Activated CD4-positive, alpha-beta T cell treated with anti-CD3 and anti-CD28 coated beads, Interleukin-10, Interleukin-2, amounts not matched to agents 100 ng/mL and 50 ng/mL, durations not matched to agents 16 hours and 8 hours (primary cell): ENCODE measurements at places on chromosomes 1 and 21.

DNA sequence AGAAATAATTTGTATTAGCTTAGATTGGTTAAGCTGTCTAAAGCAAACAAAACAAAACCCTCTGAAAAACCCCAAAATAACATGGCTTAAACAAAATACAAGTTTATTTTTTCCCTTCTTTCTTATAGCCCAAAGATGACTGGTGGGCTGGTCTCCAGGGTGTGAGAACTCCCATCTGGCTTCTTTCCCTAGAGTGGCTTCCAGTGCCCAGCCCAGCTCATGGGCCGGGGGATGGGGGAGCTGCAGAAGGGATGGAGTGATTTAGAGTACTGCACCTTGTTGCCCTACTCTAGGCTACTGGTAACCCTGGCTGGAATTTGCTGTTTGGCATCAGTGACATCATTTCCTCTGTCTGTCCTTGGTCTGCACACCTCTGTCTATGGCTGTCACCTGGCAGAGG, 223.0 kb downstream of the PBX1 start:
- no peak for DNase-seq

DNA sequence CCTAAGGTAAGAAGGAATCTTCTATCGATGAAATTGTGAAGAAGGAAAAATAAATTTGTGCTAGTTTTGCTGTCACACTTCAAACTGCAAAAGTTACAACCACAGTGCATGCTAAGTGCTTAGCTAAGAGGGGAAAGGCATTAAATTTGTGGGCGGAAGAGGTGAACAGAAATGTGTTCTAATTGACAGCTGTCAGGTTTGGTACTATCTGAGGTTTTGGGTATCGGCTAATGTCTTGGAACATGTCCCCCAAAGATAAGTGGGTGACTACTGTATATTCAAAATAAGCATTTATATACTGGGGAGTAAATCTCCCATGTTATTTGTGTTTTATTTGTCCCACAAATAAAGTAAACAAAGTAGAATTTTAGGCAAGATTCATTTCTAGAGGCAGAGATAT, 8.0 kb downstream of the CR1 start:
- DNase-seq, result no peak

DNA sequence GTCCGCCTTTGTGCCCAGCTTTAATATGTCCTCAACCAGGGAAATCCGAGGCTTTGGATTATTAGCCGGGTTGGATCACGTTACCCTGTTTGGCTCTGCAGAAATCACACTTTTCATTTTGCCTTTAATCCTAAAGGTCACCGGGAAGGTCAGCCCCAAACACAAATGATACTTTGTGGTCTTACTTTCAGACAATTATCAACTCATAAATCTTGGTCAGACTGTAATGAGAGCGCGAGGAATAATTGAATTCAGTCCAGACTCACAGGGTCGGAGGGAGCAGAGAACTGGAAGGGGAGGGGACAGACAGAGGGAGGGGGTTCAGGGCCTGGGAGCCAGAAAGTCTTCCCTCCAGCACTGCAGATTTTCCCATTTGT, 91.7 kb upstream of the NFIA start:
- no peak for DNase-seq

GRCh38 chr1:51280321-51280978, 44.4 kb downstream of the RNF11 start:
- no peak for DNase-seq

- DNase-seq, result no peak
Observed at GRCh38 chr1:67018574-67018973, 35.4 kb downstream of the SLC35D1 start.

DNA sequence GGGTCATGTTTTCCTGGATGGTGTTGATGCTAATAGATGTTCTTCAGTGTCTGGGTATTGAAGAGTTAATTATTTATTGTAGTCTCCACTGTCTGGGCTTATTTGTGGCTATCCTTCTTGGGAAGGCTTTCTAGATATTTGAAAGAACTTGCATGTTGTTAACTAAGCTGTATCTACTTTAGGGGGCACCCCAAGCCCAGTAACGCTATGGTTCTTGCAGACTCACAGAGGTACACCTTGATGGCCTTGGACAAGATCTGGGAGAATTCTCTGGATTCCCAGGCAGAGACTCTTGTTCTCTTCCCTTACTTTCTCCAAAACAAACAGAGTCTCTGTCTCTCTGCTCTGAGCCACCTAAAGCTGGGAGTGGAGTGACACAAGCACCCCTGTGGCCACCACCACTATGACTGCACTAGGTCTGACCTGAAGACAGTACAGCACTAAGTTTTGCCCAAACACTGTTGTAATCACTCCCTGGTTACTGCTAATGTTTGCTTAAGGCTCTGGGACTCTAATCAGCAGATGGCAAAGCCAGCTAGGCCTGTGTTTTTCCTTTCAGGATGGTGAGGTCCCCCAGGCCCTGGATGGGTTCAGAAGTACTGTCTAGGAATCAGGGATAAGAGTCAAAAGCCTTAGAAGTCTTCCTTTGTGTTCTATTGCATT, 76.5 kb upstream of the C1orf21 start:
- no peak for DNase-seq

DNA sequence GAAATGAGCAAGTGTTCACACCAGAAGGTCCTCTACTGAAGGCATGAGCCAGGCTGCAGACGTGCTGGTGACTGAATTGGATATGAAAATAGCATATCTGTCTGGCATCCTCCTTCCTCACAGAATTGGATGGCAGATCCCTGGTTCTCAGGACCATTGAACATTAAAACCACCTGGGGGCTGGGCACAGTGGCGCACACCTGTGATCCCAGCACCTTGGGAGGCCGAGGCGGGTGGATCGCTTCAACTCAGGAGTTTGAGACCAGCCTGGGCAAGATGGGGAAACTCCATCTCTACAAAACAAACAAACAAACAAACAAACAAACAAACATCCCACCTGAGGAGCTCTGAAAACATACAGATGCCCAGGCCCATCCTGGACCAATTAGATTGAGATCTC, 23.4 kb downstream of the TEX35 start:
- DNase-seq, result no peak

GRCh38 chr1:110880708-110881374, 7.9 kb downstream of the CD53 start:
- DNase-seq, result peak; percentile 85

- no peak for DNase-seq
Observed at GRCh38 chr1:235315173-235315572, 12.8 kb downstream of the ARID4B start.

GRCh38 chr21:34369741-34370140, 5.6 kb upstream of the SMIM11 start:
- peak; percentile 10 for DNase-seq

DNA sequence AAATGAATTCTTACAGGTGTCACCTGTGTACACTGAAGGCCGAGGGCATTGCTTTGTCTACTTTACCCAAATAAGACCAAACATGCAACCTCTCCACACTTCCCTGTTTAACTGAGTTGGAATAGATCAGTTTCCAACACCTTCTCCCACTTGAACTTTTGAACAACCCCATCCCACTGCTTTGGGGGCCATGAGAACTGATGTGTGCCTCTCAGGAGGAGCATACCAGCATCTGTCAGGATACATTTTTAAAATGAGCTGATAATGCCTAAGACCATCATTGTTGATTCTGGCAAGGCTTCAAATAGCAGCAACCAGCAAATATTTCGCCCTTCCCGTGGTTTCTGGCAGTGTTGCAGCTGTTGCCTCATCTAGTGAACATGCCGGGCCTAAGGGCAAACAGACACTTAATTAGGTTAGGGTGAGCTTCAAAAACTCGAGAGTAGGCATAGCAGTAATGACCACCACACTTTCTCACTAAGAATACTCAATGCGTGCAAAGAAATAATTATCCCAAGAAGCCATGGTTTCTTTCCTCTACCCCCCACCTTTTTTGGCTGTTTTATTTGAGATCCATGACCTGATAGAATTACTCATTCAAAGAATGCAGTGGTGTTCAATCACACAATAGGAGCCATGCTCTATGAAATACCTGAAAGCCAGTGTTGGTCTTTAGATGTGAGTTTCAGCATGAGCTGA, 63.7 kb downstream of the MAP10 start:
- no peak for DNase-seq

DNA sequence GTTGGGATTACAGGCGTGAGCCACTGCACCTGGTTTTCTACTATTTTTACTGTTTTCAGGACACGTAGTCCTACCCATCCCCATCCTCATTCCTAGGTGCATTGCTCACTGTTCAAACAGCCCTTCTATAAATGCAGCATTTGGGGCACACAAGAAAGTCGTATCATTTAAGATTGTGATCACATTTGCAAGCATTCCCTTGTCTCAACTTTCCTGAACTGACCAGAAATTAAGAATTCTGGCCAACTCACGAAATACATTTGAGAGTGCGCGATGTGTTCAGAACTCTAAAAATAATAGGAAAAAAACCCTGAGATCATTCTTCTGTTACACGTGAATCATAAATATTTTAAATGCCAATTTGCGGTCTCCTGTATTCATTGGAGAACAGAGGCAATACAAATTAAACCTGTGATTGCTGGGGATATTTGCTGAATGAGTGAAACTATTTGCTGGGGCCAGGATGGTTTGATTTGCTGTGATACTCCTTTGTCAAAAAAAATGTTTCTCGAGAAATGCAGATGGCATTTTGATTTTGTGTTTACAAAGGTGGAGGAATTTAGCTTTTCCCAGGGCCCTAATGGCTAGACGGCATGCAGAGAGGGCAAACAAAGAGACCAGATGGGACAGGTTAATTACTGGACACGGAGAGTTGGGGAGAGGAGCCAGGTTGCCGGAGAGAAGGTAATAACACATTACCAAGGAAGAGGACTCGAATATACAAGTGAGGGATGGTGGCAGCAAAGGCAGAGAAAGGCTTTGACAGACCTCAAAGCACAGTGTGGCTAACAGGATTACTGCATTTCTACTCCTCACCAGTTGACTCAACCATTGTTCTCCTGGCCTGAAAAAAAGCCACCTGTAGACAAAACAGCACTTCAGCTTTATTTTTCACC, 38.4 kb downstream of the STPG1 start:
- DNase-seq, result no peak

- no peak for DNase-seq
Observed at GRCh38 chr1:37656881-37657280, 22.2 kb upstream of the RSPO1 start.

- no peak for DNase-seq
Observed at GRCh38 chr1:66533804-66534740, at the start of gene SGIP1. Gene SGIP1, plus strand, starts transcription at chr1:66534153. Its CDS starts 206 bp downstream, at chr1:66534359.

- no peak for DNase-seq
Observed at GRCh38 chr1:2087766-2088165, 37.6 kb downstream of the PRKCZ start.

DNA sequence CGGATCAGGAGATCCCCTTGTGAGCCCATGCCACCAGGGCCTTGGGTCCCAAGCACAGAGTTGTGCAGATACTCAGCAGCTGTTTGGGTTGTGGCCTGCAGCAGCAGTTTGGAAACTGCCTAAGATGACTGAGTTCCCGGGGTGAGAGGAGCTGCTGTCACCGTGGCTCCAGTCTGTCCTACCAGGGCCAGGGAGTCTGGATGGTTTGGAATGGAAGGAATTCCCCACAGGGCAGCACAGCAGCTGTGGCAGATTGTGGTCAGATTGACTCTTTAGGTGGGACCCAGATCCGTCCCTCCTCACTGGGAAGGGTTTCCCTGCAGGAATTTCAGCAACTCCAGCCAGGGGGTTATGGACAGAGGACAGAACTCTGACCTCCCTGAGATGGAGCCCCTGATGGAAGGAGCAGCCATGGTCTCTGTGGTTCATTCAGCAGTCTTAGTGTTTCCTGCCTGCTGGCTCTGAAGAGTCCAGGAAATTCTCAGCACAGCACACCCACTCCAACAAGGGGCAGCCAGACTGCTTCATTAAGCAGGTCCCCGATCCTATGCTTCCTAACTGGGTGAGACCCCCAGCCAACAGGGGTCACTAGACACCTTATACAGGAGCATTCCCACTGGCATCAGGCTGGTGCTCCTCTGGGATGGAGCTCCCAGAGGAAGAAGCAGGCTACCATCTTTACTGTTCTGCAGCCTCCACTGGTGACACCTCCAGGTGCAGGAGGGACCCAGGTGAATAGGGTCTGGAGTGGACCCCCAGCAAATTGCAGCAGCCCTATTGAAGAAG, 51.5 kb upstream of the TNFSF4 start:
- DNase-seq, result no peak

- no peak for DNase-seq
Observed at GRCh38 chr1:213297021-213297420, 246.0 kb downstream of the RPS6KC1 start.

DNA sequence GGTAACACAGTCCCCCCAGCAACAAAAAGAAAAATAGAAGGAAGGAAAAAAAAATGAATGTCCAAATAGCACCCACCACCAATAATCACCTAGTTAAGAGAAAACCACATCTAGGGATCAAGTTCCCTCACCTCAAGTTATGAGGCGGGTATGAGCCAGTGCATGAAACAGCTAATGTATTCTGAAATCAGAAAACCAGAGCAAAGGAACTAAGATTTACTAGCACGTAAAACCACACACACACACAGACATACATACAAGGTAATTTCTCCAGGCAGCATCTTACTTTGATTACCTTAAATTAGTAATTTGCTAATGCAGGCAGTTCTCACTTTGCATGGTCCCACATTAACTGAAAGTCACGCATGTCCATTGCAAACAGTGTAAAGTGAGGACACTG, 109.8 kb downstream of the HLCS start:
- DNase-seq, result peak; percentile 21

DNA sequence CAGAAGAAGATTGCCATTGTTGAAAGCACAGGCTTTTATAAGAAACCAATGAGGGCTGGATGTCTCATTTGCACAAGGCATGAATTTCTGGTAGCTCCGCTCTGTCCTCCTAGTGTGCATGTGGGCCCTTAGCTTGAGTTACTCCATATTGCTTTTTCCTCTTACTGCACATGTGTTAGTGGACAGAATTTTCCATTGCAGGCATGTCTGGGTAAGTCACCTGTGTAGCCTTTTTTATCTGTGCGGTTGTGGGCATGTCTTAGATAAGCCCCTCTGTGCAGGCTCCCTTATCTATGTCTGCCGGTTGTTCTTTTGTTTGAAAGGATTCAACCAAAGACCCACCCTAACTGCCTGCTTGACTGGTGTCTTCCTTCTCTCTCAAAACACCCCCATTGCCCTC, 7.2 kb upstream of the CLCA1 start:
- DNase-seq, result no peak

- DNase-seq, result no peak
Observed at GRCh38 chr1:118918940-118919259, 69.2 kb downstream of the TBX15 start.

DNA sequence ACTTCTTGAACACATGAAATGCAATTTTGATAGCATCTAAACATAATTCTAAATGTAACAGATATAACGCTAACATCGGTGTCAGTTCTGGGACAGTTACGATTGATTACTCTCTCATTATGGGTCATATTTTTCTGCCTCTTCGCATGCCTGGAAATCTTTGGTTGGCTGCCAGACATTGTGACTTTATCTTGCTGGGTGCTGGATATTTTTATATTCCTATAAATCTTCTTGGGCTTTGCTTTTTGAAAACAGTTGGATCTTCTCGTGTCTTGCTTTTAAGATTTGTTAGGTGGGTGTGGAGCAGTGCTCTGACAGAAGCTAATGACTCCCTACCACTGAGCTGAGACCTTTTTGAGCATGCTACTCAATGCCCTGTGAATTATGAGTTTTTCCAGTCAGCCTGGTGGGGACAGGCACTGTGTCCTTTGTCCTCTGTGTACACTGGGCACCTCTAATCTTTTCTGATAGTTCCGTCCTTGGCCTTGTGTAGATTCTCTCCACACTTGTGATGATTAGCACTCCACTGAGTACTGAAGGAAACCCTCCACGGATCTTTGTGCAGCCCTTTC, 28.0 kb upstream of the EDARADD start:
- DNase-seq, result no peak

- no peak for DNase-seq
Observed at GRCh38 chr1:8462371-8462892, 144.5 kb downstream of the SLC45A1 start.

GRCh38 chr1:6859415-6860343, 74.4 kb downstream of the CAMTA1 start:
- no peak for DNase-seq
